Progenitor cell of endocrine pancreas (in vitro differentiated cells): ENCODE measurements at places on chromosomes 3 and 15.

DNA sequence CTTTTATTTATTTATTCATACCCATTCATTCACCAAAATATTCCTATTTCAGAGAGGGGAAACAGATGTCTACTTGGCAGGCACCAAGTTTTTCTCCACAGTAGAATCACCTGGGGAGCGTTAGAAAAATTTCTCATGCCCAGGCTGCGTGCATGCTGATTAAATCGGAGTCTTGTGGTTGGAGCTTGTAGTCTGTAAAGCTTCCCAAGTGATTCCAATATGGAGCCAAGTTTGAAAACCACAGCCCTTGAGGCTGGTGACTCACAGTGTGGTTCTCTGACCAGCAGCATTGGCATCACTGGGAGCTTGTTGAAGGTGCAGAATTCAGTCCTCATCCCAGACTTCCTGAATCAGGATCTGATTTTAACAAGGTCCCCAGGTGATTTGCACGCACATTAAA lies 49.7 kb downstream of the PDHB start:
- DNase-seq, result no peak

- peak; percentile 43 for DNase-seq
Observed at GRCh38 chr15:92521624-92522008, 127.9 kb downstream of the ST8SIA2 start.

GRCh38 chr3:154144825-154145465 lies 23.8 kb downstream of the ARHGEF26 start:
- no peak for DNase-seq

DNA sequence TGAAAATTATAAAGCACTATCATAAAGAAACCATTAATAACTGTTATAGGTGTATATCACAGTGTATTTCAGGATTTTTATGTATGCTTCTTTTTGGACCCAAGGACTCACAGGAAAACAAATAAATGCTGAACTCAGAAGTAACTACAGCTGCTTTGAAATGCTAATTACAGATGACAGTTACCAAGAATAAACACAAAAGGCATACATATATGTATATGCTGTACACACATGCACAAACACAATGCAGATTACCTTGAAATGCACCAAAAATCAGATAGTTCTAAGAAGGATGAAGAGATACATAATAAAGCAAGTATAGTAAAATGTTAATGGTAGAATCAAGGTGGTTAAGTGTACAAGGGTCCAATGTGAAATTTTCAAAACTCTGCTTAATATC lies 52.2 kb downstream of the ZNF280D start:
- no peak for DNase-seq

- no peak for DNase-seq
Observed at GRCh38 chr3:180175572-180175971, 138.8 kb upstream of the PEX5L start.

GRCh38 chr3:136938334-136938733 lies 19.4 kb upstream of the IL20RB start:
- no peak for DNase-seq

DNA sequence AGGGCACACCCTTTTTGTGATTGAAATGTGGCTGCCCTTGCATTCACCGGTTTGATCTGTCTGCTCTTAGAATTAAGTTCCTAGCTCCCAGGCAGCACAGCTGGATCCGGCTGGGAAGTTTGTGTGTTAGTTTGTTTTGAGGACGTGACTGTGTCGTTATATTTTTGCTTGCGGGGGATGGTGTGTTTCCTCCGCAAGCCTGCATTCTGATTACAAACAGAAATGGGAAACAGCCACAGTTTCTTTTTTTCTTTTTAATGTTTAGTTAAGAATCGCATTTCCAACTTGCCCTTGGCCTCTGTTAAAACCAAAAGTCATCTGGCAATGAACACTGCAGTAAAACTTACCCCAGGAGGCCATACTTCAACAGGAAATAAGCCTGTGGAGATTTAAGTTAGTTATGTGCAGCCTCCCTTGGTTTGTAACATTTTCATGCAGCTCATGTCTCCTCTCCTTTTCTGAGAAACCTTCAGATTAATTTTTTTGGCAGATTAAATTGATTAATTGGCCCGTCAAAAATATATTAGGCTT lies 888 bp downstream of the TMOD3 start:
- no peak for DNase-seq

DNA sequence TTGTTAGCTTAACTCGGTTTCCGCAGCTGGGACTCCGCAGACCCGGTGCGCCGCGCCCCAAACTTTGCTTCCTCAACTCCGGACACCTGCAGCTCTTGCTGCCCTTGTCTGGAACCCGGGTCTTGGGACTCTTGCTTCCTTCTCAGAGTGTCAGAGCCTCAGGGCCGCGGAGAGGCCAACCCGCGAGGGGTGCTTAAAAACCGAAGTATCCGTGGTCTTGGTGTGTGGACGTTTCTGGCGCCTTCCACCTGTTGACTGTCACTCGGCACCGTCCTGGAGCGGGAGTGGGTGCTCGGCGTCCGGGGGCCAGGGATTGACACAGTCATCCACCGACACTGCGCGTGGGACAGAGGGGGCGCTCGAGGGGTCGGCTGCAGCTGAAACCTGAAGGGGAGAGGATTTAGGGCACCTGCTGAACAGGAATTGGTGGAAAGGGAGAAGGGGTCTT lies 386 bp downstream of the SQOR start:
- peak; percentile 64 for DNase-seq

DNA sequence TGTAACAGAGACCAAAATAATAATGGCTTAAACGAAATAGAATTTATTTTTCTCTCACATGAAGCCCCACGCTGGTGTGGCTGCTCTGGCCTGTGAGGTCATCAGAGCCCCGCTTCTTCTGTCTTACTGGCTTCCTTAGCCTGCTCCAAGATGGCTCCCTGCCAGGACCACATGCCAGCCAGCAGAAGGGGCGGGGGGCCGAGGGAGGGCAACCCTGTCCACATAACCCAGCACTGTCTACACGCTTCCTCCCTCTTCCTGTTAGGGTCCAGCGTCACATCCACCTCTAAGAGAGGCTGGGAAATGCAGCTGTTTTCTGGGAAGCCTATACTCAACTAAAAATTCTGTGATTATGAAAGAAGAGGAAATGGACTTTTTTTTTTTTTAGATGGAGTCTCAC lies 107.9 kb upstream of the DLG1 start:
- no peak for DNase-seq

GRCh38 chr15:71632576-71633195 lies 177.7 kb upstream of the NR2E3 start:
- DNase-seq, result no peak

- no peak for DNase-seq
Observed at GRCh38 chr3:53799338-53799865, 46.8 kb downstream of the CHDH start.

GRCh38 chr3:115502128-115502527 lies 121.2 kb upstream of the GAP43 start:
- no peak for DNase-seq

DNA sequence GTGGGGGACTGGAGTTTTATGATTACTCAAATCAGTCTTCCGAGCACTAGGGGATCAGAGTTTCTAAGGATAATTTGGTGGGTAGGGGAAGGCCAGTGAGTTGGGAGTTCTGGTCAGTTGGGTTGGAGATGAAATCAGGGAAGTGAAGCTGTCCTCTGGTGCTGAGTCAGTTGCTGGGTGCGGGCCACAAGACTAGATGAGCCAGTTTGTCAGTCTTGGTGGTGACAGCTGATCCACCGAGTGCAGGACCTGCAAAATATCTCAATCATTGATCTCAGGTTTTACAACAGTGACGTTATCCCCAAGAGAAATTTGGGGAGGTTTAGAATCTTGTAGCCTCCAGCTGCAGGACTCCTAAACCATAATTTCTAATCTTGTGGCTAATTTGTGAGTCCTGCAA lies 249.4 kb downstream of the FAM43A start:
- no peak for DNase-seq

GRCh38 chr3:150110097-150110496 lies 139.4 kb upstream of the PFN2 start:
- no peak for DNase-seq

DNA sequence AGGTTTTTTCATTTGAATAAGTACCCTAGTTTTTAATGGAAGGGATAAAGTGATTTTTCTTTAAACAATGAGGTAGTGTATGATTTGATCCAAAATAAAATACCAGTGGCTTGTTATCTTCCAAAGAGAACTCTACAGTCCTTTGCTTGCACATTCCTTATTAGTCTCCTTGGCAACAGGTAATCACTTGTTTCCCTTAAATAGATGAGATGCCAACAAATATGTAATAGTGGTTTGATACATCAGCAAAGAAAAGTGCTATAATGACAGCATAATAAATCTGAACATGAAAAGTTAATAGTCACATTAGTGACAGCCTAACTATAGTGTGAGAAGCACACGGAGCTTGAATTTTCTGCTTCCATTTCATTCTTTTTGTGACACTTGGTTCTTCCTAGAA lies 360.2 kb downstream of the ZNF385D start:
- DNase-seq, result no peak

GRCh38 chr3:13543253-13543652 lies 5.7 kb upstream of the FBLN2 start:
- no peak for DNase-seq

- no peak for DNase-seq
Observed at GRCh38 chr3:19815805-19816204, 118.2 kb downstream of the EFHB start.

- DNase-seq, result no peak
Observed at GRCh38 chr15:72836676-72837330, 53.2 kb upstream of the ADPGK start.

DNA sequence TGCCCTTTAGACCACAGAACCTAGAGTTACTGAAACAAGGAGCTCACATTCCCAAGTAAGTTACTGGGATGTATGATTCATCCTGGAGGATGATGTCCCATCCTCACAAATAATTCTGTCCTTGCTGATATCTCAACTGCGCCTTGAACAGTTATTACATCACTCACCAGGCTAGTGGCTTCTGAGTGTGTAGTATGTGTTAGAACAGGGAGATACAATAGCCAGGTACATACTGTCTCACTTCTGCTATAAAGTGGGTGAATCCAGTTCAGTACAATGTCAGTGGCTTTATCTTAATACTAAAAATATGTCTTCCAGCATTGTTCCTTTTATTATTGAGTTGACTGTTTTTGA lies 483.2 kb upstream of the FRG2C start:
- no peak for DNase-seq

- DNase-seq, result no peak
Observed at GRCh38 chr15:78915341-78916087, 29.3 kb downstream of the CTSH start.

DNA sequence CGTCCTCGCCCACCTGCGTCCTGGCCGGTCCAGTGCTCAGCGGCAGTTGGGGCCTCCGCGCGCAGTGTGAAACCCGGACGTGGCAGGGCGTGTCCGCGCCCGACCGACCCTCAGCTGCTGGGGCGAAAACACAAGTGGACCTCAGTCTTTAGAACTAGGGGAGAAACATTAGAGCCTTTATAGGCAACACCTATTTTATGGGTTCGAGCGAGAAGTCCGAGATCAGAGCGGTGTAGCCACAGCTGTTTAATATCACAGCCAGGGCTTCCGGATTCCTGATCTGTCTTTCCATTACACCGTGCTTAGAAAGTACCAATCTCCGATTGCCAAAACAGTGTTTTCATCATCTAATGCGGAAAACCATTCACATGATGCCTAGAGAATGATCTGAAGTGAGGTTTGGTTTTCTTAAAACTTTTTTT lies 506 bp downstream of the RAD51 start:
- no peak for DNase-seq

GRCh38 chr15:63849906-63850305 lies 16.2 kb upstream of the HERC1 start:
- DNase-seq, result no peak

DNA sequence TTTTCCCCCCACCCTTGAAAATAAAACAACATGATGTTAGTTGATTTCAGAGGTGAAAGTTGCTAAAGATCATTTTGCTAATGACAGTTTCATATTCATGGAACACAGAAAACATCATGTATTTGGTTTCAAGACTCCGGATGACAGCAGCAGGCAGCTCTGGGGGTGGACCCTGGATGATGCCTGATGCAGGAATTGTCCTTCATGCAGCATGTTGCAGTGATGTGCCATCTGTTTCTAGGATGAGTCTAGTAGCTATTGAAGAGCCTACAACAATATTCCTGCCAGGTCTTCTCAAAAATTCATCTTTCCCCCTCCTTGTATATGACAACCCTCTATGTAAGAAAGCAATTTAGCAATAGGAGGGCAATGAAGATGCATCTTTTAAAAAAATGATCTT lies 108.3 kb downstream of the SV2B start:
- DNase-seq, result no peak

- DNase-seq, result peak; percentile 25
Observed at GRCh38 chr3:120284747-120285507, at the start of gene GPR156. Gene GPR156 (minus strand): TSS chr3:120285222. CDS start chr3:120244098, 41,124 bp downstream.

- DNase-seq, result no peak
Observed at GRCh38 chr3:151276687-151277042, 1.7 kb downstream of the P2RY14 start.

DNA sequence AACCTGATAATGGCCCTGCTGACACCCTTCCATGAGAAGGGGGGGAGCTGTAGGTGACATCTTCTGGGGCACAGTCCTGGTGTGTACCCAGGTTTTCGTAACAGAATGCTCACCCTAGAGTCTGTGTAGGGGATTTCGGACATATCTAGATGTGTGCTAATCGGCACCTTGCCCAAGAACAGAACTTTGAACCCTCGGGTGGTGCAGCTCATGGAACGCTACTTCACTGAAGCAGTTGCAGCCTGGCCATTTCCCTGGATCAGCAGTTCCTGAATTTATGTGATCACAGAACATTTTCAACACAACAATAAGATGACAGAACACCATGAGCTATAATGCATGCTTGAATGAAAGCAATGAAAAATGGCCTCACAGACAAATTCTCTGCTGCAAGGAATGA lies 57.5 kb upstream of the MUC13 start:
- DNase-seq, result no peak

DNA sequence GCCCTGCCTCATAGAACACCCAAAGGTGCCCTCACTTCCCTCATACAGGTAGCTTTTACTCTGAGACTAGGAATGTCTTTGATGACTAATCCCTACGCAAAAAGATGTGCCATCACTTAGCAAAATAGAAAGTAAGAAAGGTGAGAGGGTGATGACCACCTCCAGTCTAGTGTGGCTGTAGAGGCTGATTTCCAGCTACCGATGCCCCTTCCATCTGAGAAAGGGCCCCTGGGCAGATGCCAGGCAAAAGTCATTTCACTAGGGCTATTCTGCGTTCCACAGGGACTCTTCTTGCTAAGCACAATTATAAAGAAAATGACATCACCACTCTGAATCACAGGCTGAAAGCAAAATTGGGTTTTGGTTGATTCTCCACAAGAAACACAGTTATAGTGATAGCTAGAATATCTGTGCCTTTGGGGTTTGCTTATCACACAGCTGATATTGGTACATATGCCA lies 77.4 kb downstream of the RBPMS2 start:
- no peak for DNase-seq
